ELR (cell line): ENCODE measurements at places on chromosomes 16 and 17.

DNA sequence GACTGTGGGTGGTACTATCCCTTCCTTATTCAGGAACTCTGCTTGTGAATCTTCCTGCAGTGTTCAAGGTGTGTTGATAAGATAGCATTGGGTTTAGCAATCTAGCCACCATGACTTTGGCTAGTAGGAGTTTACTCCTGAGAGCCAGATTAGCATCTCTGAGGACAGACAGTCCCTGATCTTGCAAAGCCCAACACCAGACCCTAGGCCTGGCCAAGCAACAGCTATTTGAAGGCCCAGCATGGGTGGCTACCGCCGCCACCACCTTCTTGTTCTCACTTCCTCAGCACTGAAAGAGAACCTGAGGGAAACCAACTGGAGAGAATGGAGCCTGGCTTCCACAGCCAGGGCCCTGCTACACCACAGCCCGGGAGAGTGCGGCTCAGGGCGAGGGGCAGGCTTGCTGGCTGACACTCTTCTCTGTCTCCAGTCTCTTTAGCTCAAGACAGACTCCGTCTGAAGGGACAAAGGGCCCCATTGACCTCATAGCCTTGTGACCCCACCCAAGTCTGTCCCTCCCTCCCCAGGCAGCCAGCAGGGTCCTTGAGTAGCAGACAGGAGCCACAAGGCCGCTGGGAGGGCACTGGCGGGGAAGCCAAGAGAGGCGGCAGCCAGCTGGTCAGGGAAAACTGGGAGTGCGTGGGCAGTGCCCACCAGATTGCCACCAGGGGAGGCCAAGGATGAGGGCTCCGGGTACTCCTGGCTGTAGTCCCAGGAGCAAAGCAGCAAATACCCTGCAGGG is 10.9 kb upstream of the ARHGAP23 start:
- DNase-seq = no peak

DNA sequence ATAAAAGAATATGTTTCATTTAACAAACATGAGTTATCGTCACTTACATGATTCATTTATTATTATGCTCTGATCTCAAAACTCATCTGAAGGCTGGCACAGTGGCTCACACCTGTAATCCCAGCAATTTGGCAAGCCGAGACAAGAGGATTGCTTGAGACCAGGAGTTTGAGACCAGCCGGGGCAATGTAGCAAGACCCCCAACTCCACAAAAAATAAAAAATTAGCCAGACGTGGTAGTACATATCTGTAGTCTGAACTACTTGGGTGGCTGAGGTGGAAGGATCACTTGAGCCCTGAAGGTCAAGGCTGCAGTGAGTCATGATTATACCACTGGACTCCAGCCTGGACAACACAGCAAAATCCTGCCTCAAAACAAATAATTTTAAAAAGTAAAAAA is 16.0 kb downstream of the APPBP2 start:
- peak; percentile 20 for DNase-seq

- no peak for DNase-seq
Observed at GRCh38 chr16:17027488-17028129, 443.2 kb downstream of the XYLT1 start.

DNA sequence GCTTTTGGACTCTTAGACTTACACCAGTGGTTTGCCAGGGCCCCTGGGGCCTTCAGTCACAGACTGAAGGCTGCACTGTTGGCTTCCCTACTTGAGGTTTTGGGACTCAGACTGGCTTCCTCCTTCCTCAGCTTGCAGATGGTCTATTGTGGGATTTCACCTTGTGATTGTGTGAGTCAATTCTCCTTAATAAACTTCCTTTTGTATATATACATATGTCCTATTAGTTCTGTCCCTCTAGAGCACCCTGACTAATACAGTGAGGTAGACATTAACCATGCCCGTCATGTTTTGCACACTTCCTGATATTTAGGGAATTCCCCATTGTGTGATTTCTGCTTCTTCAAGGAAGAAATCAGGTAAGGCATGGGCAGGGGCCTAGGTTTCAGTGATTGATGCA is 147.8 kb upstream of the CA10 start:
- no peak for DNase-seq

- DNase-seq = peak; percentile 44
Observed at GRCh38 chr17:48375356-48375755, 54.7 kb downstream of the SKAP1 start.

GRCh38 chr16:55506083-55506482 is 2.8 kb upstream of the LPCAT2 start:
- no peak for DNase-seq
